ENCODE measurements at places on chromosomes 12 and 14.

DNA sequence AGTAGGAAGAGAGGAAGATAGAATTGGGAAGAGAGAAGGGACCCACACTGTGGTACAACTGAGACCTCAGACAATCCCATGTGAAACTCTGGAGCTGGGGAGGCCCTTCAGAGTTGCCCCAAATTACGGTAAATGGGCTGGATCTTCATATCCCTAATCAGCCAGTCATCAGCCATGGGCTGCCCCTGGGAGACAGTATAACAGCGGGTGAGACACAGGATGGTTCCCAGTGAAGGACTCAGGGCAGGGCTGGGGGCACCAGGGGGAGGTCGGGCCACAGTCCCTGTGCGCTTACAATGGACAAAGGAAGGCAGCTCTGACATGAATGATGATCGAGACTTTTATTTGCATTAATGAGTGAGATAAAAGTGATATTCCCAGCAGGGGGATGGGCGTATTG, 74.2 kb upstream of the BDKRB2 start:
- DNase-seq, result no peak

DNA sequence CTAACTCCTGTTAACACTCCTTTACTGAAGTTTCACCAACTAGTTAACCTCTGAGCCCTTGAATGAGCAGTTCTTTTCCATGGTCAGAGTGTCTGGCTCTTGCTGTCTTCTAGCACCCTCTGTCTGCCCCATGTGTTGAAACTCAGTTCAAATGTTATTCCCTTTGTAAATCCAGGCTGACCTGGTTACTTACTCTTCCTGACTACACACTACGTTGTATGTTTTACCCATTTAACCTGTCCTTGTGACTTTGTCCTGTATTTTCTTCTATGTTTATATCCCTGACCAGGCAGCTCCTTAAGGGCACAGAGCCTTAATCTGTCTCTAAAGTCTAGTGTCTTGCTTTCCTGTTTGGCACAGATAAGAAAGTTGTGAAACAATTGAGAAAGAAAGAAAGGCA, 389.0 kb upstream of the RPL10L start:
- DNase-seq, result no peak

GRCh38 chr12:47913081-47913480, 8.3 kb upstream of the VDR start:
- no peak for DNase-seq

DNA sequence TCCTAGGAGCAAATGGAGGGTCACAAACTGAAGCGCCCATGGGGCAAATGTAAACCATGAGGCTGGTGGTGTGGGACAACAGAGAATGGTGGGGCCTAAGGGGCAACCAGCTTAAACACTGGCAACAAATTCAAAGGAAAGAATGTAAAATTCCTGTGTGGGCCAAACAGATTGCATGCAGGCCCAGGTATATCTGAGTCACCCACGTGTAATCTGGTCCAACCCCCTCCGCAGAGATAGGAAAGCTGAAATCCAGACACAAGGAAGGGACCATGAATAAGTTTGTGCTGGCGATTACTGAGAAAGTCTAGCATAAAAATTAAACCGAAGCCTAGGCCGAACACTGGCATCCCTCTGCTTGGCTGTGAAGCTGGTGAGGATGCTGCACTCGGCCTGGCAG, 71.6 kb downstream of the ITPK1 start:
- no peak for DNase-seq

GRCh38 chr12:28223025-28223554, 32.8 kb downstream of the CCDC91 start:
- DNase-seq, result no peak

- DNase-seq, result no peak
These were observed 26.6 kb downstream of the NUP37 start for GRCh38 chr12:102093319-102093718.

DNA sequence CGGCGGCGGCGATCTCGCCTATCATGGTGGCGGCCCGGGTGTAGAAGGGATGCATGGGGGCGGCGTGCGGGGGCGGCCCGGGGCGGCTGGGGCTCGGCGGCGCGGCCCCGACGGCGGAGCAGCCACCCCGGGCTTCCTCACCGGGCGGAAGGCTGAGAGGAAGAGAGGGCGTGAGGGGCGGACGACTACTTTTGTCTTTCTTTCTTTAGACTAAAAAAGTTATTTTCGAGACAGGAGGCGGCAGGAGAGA, 240 bp downstream of the BTG1 start:
- DNase-seq, result no peak

All from transverse colon (tissue), 4 donors.